Breast epithelium (tissue), 4 donors: ENCODE measurements at places on chromosomes 6 and 20. TPM values are rescaled to one million over a fixed set of nuclear protein-coding genes. Genes with fewer than 3 reads are reported as not detected.

Gene CFB
- 177 TPM for total RNA-seq

Gene CCM2L
- 4.6 TPM for total RNA-seq

Gene FKBP1C
- total RNA-seq = 0.29 TPM

Gene PAX1
- not detected for total RNA-seq

Gene ZFAND3
- total RNA-seq = 34.1 TPM

Gene SLC22A1
- 0.98 TPM for total RNA-seq

Gene CABLES2
- 2.9 TPM for total RNA-seq

Gene ZMYND8
- 41.4 TPM for total RNA-seq

Gene EFCAB8
- not detected for total RNA-seq

Gene TNFRSF6B
- total RNA-seq = 40.0 TPM

Gene SYNDIG1
- total RNA-seq = 0.15 TPM

Gene BPIFB4
- total RNA-seq = not detected

Gene SLC16A10
- 1.8 TPM for total RNA-seq

Gene BTN1A1
- total RNA-seq = not detected

Gene SLC35F1
- 0.66 TPM for total RNA-seq

DNA sequence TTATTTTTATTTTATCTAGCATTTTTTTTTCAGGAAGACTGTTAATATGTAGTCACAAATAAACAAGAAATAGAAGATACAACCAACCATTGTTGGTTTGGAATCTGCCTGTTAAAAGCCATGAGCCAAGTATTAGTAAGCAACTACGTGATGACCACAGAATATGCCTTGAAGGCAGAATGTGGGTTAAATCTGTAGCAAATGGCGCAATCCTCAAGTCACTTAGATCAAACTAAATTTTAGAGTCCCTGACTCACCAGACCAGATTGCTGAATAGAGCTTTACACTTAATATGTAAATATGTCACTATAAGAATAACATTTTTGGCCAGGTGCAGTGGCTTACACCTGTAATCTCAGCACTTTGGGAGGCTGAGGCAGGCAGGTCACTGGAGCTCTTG is 800.1 kb upstream of the CITED2 start:
- no peak overlapping the region for H3K4me3 ChIP-seq
- DNase-seq = peak; percentile 19
- H3K36me3 ChIP-seq = no peaks in the 10 kb centered on the region
- H3K27ac ChIP-seq = no peak overlapping the region
- no peaks in the 10 kb centered on the region for H3K27me3 ChIP-seq

DNA sequence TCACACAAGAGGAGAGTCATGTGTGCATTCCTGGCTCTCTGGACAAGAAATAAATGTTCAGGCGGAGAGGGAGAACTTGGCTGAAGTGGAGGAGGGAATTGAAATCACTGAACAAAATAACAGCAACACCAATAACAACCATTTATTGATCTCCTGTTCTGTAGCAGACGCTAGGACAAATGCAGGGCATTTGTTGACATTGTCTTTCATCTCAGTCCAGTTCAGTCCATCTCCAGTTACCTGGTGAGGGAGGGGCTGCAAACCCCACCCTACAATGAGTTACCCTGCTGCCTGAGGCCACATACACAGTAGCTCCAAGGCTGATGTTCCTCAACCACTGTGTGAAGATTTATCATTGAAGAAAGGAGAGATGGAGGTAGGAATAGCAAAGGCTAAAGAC is 27.3 kb downstream of the UNC5CL start:
- no peak for DNase-seq
- no peaks in the 10 kb centered on the region for H3K36me3 ChIP-seq
- no peaks in the 10 kb centered on the region for H3K4me1 ChIP-seq
- no peak overlapping the region for H3K27ac ChIP-seq
- no peaks in the 10 kb centered on the region for H3K27me3 ChIP-seq
- no peak overlapping the region for H3K4me3 ChIP-seq

DNA sequence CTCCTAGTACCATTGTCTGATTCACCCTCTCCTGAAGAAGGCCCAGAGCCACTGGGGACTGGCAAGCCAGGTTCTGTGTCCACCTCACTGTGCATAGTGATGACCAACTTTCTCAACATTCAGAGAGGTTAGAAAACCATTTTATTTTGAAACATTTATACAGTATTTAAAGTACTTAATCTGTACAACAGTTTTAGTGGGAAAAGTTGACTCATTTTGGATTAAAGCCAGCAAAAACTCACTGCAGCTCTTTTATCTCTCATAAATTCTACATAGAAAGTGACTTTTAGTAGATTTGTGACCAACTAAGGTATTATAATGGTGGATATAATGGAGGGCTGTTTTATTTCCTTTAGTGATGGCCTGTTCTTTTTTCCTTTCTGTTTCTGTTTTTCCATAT is 9.7 kb downstream of the TULP4 start:
- no peaks in the 10 kb centered on the region for H3K36me3 ChIP-seq
- no peak overlapping the region for H3K27ac ChIP-seq
- no peaks in the 10 kb centered on the region for H3K27me3 ChIP-seq
- no peak for DNase-seq

GRCh38 chr6:110125361-110125760 is 54.1 kb downstream of the WASF1 start:
- no peak overlapping the region for H3K27ac ChIP-seq
- H3K4me3 ChIP-seq = no peak overlapping the region
- no peaks in the 10 kb centered on the region for H3K4me1 ChIP-seq
- DNase-seq = no peak

DNA sequence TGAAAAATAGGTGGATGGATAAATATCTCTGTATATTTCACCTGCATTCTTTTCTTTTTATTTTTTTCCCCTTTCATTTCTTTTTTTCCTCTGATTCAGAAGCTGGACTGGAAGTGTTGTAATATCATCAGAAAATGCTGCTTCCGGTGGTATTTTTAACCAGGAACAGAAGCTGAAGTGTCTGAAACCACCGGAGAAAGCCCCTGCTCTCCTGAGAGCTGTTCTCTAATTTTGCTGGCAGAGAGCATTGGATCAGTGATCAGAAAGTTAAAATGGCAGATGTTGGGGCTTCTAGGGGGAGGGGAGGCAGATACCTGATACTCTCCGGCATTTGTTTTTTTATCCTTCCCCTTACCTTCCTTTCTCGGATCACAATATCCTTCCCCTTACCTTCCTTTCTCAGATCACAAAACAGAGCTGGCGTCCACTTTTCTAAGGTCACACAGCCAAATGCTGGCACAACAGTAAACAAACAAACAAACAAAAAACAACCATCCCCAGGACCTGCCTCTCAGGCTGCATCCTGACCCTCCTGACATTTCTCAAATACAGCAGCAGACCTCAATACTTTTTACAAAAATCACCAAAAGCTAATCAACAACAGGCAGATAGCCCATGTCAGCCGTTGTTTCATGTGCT is 143.2 kb upstream of the ZNF217 start:
- no peak for DNase-seq
- H3K27ac ChIP-seq = peak overlapping the region; percentile 53
- H3K27me3 ChIP-seq = no peaks in the 10 kb centered on the region
- no peaks in the 10 kb centered on the region for H3K36me3 ChIP-seq

- H3K36me3 ChIP-seq = no peaks in the 10 kb centered on the region
- no peaks in the 10 kb centered on the region for H3K27me3 ChIP-seq
- DNase-seq = no peak
- no peaks in the 10 kb centered on the region for H3K4me1 ChIP-seq
- no peak overlapping the region for H3K27ac ChIP-seq
- no peak overlapping the region for H3K4me3 ChIP-seq
These were observed 154.6 kb upstream of the TSHZ2 start for GRCh38 chr20:52817511-52817910.

DNA sequence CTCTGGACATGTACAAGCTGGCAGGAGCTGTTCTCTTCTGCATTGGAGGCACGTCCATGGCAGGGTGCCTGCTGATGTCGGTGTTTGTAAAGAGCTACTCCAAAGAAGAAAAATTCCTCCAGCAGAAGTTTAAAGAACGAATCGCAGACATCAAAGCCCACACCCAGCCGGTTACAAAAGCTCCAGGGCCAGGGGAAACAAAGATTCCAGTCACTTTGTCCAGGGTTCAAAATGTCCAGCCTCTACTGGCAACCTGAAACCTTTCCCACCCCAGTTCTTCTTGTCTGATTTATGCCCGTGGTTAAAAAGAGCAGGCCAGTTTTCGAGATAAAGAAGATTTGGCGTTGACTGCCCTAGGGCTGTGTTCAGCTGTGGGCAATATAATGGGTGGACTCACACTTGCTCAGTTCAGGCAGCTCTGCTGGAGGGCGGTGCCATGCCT is 19.7 kb downstream of the NRSN1 start:
- no peak overlapping the region for H3K4me3 ChIP-seq
- no peak overlapping the region for H3K27ac ChIP-seq
- no peak for DNase-seq
- H3K4me1 ChIP-seq = no peaks in the 10 kb centered on the region
- no peaks in the 10 kb centered on the region for H3K27me3 ChIP-seq

DNA sequence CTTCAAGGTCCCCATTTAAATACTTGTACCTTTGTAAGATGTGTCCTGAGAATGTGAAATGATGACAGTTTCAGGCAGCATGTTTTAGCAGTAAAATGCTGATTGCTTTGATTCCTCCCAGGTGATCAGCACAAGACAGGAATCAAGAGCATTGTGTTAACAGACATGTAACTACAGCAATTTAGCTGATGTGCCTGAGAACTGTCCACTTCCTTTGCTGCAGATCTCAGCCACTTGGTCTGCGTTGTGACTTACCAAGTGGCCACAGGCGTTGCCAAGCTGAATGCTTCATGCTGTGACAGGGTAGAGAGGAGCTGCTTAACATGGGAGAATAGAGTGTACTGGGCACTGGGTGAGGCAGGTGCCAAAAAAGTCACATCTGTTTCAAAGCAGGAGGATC is 767.0 kb upstream of the POU3F2 start:
- DNase-seq = no peak
- no peak overlapping the region for H3K4me3 ChIP-seq
- H3K27me3 ChIP-seq = no peaks in the 10 kb centered on the region
- H3K27ac ChIP-seq = no peak overlapping the region
- H3K4me1 ChIP-seq = no peaks in the 10 kb centered on the region

- H3K4me1 ChIP-seq = no peaks in the 10 kb centered on the region
- no peak for DNase-seq
- H3K4me3 ChIP-seq = no peak overlapping the region
- no peaks in the 10 kb centered on the region for H3K36me3 ChIP-seq
- no peaks in the 10 kb centered on the region for H3K27me3 ChIP-seq
These were observed 932.1 kb upstream of the MANEA start for GRCh38 chr6:94645191-94645590.

DNA sequence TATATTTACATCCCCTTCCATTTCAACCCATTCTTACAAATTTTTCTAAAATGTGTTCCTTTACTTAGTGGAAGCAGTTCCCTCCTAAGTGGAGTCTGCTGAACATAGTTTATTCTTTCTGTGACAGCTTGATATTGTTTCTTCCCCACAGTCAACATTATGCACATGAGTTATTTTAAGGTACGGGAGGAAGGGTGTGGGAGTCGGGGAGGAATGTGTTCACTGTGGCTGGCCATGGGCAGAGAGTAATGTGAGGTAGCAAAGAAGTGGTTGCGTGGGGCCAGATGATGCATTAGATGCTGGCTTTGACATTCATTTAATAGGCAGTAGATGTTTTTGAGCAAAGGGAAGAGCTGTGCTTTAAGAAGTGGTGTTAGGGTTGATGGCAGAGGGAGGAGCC is 98.5 kb downstream of the ARMC2 start:
- H3K4me3 ChIP-seq = no peak overlapping the region
- H3K27me3 ChIP-seq = no peaks in the 10 kb centered on the region
- peaks cover 27% of the 10 kb centered on the region for H3K4me1 ChIP-seq
- H3K36me3 ChIP-seq = no peaks in the 10 kb centered on the region

DNA sequence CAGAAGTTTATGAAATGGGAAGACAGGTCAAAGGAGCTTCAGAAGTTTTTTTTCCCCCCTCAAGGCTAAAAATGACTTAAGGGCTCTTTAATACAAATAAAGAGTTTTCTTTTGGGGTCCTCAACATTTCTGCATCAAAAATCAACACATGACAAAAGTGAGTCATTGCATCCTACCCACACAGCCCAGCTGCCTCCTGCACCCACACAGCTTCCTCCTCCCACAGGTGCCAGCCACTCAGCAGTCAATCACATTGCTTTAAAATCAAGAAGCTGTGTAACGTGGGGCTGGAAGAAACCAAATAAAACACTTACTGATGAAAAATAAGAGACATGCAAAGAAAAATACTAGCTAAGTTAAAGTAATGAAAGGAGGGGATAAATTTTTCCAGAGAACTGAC is 68.5 kb downstream of the MAP3K5 start:
- no peaks in the 10 kb centered on the region for H3K4me1 ChIP-seq
- no peak overlapping the region for H3K27ac ChIP-seq
- no peaks in the 10 kb centered on the region for H3K36me3 ChIP-seq
- no peak overlapping the region for H3K4me3 ChIP-seq
